Hematopoietic multipotent progenitor cell treated with erythropoietin and hydrocortisone succinate and interleukin-3 and kit ligand, for 15 days (in vitro differentiated cells): ENCODE measurements at places on chromosomes 5 and 9.

- no peak for DNase-seq
These were observed 2.2 kb downstream of the GRK6 start for GRCh38 chr5:177428574-177429217.

DNA sequence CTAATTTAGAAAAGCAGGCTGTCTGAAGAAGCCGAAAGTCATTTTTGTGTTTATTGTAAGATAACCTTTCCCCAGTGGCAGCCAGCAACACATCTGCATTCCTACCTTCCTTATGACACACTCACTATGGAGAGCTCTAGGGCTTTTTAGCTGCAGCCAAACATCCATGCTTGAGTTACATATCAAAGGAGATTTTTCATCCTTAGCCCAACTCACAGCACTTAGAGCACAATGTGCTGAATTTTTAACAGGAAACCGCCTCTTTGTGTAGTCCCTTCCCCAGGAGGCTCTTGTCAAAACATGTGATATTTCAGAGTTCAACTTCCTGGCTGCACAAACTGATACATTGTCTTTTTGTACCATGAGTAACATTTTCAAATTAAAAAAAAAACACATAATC, 379.2 kb downstream of the CTNND2 start:
- no peak for DNase-seq

DNA sequence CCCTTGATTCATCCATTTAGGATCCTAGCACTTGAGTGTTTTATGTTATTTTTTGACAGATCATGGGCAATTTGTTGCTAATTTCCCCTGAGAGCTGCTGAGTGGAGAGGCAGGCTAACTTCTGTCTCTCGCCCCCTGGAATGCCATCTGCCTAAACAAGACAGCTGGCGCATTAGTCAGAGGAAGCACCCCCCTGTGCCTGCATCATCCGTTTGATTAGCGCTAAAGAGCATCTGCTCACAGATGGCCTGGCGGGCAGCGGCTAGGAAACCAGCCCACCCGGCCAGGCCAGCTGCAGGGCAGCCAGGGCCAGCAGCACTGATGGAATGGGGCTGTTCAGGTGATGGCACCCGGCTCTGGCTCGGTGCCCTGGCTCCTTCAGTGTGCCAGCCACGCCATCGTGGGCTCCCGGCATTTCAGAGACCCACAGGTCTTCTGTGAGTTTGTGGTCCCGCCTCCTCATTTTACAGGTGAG, 22.9 kb upstream of the ASS1 start:
- DNase-seq, result no peak

- DNase-seq, result no peak
These were observed 1.4 kb downstream of the SNX18 start for GRCh38 chr5:54518818-54519508.

GRCh38 chr9:130901498-130902203, 5.0 kb upstream of the QRFP start:
- DNase-seq, result no peak

GRCh38 chr5:12073426-12073825, 169.2 kb upstream of the CTNND2 start:
- no peak for DNase-seq

DNA sequence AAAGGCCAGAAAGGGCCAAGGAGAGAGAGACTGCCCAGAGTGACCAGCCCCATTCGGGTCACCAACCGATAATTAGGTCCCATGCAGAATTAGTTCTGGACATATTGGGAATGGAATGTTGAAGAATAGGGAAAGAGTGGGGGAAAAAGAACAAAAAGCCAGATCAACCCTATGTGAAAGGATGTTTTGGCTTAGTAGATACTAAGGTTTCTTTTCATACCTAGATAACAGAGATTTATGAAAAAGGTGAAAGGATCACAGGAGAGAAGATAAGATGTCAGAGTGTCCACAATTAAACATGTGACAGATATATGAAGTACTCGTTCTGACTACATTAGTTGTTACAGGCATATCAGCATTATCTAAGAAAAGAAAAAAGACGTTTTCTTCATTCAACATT, 52.1 kb downstream of the MARCHF3 start:
- no peak for DNase-seq

- DNase-seq, result no peak
These were observed 46.0 kb upstream of the AKNA start for GRCh38 chr9:114433720-114434255.

GRCh38 chr5:127942246-127943060, 141.1 kb upstream of the SLC12A2 start:
- no peak for DNase-seq

GRCh38 chr9:20209391-20210340, 412.6 kb downstream of the MLLT3 start:
- no peak for DNase-seq

DNA sequence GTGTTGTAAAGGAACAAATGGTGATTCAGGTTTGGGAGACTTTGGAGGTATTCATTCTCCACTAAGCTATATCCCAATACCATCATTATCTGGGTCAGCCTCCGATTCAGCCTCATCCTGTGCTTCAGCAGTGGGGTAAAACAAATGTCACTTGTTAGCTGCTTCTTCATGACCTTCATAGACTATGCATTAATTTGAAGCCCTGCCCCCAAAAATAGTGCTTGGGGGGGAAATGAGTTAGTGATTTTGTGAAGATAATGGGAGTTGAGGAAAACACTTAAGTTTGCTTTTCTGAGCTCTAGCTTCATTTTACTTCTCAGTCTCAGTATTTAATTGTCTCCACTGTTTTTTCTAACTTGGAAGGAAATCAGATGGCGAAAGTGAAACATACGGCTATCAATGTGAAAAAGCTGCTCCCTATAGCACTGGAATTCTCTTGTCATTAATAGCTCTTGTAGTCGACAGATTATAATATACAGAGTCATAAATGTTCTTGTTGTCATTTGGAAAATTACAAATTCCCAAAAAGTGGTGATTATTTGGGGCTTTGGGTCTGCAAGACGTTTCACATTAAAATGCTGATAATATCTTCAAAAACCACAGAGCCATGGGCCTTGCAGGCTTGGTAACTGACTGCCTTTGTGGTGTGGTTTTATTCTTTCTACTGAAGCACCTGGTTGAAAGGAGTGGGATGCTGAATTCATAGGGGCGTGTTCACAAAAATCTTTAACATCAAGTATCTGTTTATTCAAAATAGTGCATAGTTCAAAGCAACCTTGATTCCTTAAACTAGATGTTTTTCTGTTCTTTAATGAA, 40.0 kb downstream of the PIK3R1 start:
- DNase-seq, result no peak

- no peak for DNase-seq
These were observed 345.2 kb downstream of the GLIS3 start for GRCh38 chr9:3954331-3955304.
